Activated CD4-positive, alpha-beta T cell treated with anti-CD3 and anti-CD28 coated beads, Interleukin-2, amount 50 U/mL, for 48 hours (primary cell): ENCODE measurements at places on chromosomes 12 and 14.

DNA sequence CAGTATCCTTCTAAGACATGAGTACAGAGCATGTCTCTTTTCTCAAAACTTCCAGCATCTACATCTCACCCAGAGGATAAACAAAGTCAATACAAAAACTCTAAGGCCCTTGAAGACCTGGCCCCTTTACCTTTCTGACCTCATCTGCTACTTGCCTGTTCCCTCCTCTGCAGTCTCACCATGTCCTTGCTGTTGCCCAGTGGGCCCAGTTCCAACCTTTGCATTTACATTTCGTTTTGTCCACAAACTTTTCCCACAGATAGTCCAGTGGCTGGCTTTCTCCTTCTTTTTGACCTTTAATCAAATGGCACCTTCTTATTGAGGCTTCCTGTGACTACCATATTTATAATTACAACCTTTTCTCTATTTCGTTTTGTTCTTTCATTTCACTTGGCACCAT lies 1.6 kb downstream of the IRAK4 start:
- no peak for DNase-seq

- no peak for DNase-seq
Observed at GRCh38 chr14:101893759-101894158, 70.6 kb upstream of the DYNC1H1 start.

GRCh38 chr12:92876496-92876895 lies 52.6 kb downstream of the EEA1 start:
- DNase-seq = no peak

GRCh38 chr12:14562279-14562678 lies 5.4 kb downstream of the PLBD1 start:
- DNase-seq = no peak

- no peak for DNase-seq
Observed at GRCh38 chr12:69698769-69699540, at the start of gene BEST3. Gene BEST3 (minus strand): TSS chr12:69699303. CDS start chr12:69697798, 1,505 bp downstream.

DNA sequence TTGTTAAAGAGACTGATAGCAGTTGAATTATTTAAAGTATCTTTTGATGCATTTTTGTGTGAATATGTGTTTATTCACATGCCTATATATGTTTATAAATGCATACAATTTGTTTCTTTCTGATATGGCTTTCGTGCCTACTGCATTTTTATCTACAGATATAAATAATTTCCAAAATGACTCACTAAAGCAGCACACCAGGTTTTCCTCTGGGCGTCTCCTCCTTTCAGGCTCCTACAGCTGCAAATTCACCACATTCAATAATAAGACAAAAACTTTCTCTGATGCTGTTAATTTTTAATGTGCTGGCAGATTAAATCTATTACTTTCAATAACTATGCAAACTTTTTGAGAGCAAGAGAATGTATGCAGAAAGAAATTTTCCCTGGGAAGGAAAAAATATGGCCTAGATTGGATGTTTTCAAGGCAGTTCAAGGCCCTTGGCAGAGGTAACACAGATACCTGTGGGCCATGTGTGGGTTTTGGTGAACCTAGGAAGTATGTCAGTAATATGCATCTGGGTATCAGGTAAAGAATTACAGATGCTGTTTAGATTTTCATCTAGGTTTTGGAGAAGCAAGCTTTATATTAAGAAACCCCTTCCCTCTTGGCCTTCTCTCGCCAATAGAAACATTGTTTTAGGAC lies 381.8 kb downstream of the EGLN3 start:
- no peak for DNase-seq

DNA sequence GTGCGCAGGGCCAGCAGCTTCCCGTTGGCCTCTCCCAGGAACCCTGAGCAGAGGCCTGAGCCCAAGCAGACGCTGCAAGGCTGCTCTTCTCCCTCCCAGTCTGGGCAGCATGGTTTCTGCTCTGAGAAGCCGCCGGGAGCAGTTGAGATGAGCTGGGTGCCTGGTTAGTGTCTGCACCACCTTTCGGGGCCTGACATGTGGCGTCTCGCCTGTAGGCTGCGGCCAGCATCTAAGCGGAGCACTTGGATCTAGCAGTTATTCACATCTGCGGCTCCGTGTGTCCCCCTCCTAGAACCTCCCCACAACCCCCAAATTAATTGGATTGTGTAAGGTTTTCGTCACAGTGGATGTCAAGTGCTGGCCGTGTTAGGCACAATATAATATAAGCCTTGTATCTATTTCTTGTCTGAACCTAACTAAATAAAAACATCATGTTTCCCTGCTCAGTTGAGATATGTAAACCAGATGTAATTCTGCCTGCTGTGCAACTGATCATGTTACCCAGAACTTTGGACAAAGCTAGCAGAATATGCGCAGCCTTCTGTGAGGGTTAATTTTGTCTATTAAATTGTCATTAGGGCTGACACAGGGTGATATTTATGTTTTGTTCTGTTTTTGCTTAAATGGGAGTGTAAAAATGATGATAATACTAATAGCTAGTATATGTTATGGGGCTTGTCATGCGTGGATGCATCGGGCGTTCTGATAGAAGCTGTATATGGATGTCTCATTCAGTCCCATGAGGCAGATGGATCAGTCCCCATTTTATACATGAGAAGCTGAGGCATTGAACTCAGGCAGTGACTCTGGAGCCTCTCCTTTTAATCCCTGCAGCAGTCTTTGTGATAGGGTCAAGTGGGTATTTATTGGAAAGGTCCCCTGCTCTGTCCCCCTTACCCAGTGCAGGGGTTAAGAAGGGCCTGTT lies 45.8 kb downstream of the ELK3 start:
- no peak for DNase-seq

GRCh38 chr12:50441763-50442162 lies 41.1 kb downstream of the LARP4 start:
- no peak for DNase-seq

GRCh38 chr14:70714055-70714550 lies 72.4 kb downstream of the TTC9 start:
- peak; percentile 36 for DNase-seq

DNA sequence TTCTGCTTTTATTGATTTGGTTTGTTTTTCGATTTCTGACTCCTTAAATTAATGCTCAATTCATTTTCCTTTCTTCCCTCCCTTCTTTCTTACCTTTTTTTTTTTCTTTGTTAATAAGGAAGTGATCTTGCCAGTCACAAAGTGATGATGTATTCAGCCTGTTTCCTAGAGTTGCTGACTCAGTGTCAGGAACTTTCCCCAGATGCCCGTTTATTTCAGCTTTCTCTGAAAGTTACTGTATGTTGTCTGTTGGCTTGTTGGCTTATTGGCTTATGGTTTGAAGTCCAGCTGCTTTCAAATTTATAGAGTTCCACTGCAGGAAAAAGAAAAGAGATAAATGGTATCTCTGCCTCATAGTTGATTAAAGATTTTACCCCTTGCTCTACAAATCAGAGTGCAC lies 12.4 kb upstream of the SLC6A15 start:
- no peak for DNase-seq
